ENCODE measurements at places on chromosomes 6 and 20.

- no peak for DNase-seq
These were observed 26.4 kb downstream of the PSMG4 start for GRCh38 chr6:3285049-3285639.

GRCh38 chr6:34513646-34514045 lies 42.5 kb downstream of the SPDEF start:
- DNase-seq: no peak

DNA sequence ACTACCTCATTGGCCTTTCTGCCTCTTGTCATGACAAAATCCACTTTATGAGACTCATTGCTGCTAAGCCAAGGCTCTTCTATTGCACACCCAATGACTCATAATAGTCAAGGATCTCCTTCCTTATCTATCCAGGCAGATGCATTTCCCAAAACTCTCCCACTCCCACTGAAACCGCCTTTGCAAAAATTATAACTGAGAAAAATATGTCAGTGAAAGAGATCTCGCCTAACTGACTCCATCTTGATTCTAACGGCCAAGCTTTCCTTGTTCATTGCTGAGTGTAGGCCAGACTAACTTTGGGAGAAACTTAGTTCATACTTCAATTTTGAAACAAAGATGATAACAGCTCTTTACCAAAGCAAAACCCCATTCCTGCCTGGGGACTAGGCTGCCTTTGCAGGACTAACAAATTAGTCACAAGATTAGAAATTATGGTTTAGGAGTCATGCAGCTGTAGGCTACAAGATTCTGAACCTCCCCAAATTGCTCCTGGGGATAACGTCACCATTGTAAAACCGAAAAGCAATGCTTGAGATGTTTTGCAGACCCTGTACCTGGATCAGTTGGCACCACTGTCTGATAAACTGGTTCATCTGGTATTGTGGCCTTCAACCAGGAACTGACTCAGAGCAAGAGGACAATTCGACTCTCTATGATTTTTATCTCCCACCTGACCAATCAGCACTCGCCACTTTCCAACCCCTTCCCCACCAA lies 47.1 kb downstream of the HAO1 start:
- DNase-seq: no peak

DNA sequence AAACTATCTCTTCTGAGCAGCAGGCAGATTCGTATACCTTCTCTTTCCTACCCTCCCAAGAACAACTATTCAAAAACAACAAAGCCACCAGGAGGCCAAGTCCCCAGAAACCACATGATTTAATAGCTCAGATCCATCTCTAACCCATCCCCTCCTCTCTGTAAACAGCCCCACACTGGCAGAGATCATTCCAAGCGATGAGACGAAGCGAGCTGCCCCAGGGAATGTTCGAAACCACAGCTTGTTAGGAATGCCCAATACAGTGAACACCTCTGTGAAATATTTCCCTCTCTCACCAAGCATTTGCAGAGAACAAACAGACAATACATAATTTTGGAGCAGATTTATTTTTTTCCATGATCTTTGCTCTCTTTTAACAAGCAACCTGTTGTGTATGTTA lies 231.8 kb downstream of the SOD2 start:
- no peak for DNase-seq

DNA sequence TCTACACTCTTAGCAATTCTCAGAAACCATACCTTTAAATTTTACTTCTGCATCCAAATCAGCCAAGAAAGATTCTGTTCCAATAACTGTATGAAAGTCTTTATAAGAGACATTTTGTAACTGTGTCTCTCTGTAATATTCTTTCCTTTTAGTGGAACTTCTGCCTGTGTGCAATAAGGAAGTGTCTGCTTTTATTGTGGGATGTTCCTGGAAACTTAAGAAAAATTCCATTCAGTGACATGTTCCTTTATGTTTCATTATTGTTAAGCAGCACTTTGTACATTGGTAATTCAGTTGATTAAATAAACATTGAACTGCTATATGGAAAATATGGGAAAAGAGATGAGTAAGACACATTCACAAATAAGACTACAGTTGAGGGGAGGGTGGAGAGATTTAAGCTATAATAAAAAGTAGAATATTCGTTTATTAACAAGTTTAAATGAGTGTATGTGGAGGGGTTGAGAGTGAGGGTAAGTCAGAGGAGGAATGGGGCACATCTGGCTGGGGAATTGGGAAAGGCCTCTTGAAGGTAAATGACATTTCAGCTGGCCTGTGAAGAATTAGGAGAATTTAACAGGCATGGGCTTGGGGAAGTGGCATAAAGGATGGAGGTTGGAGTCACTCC lies 11.9 kb downstream of the NUS1 start:
- DNase-seq: no peak

DNA sequence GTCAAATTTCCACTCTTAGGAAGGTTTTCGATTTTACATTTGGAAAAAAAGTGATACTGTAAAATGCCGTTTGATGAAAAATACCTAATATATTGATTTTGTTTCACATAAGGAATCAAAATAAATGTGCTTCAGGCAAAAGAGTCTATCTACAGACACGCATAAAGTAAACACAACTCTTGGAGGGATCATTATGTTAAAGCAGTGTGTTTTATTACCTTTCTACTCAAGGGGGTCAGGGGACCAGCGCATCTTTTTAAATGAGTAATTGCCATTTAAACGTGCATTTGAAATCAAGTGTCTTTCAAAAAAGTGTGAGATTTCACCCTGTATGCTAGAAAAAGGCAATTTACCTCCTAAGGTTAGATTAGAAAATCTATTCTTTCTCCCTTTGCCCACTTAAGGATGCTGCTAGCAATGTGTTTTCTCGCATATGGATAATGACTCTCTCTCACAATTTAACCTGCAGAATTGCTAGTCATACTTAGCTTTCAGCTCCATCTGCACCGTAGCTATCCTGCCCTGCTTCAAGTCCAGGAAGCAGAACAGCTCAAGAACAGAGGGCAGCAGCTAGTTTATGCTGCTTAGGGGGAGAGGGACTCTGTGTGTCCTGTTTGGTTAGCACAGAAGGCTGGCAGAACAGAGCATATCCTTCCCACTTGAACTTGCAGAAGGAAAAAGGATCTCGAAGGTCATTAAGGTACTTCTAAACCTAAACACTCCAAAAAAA lies 35.0 kb downstream of the NKAIN2 start:
- DNase-seq: no peak

DNA sequence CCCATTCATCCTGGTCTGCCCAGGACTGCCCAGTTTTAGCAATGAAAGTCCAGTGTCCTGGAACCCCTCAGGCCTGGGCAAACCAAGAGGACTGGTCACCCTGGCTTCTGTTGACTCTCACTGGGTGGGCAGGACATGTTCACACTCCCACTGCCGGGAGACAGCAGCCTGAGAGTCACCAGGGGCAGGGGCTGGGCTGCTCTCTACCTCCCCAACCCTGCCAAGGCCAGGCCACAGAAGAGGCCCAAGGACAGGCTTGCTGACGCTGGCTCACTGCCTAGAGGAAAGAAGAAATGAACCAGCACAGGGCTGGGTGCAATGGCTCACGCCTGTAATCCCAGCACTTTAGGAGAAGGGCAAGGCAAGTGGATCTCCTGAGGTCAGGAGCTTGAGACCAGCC lies 36.9 kb downstream of the C20orf203 start:
- DNase-seq: no peak

- DNase-seq: no peak
These were observed 65.5 kb upstream of the BTBD3 start for GRCh38 chr20:11852189-11852588.

GRCh38 chr6:68911811-68912210 lies 276.7 kb downstream of the ADGRB3 start:
- no peak for DNase-seq

GRCh38 chr6:87349896-87350295 lies 5.3 kb downstream of the C6orf163 start:
- no peak for DNase-seq

- DNase-seq: no peak
These were observed 35.0 kb upstream of the TENT5A start for GRCh38 chr6:81787313-81788068.

Measured in CD4-positive, alpha-beta T cell (primary cell).